ENCODE measurements at places on chromosomes 2 and 18.

DNA sequence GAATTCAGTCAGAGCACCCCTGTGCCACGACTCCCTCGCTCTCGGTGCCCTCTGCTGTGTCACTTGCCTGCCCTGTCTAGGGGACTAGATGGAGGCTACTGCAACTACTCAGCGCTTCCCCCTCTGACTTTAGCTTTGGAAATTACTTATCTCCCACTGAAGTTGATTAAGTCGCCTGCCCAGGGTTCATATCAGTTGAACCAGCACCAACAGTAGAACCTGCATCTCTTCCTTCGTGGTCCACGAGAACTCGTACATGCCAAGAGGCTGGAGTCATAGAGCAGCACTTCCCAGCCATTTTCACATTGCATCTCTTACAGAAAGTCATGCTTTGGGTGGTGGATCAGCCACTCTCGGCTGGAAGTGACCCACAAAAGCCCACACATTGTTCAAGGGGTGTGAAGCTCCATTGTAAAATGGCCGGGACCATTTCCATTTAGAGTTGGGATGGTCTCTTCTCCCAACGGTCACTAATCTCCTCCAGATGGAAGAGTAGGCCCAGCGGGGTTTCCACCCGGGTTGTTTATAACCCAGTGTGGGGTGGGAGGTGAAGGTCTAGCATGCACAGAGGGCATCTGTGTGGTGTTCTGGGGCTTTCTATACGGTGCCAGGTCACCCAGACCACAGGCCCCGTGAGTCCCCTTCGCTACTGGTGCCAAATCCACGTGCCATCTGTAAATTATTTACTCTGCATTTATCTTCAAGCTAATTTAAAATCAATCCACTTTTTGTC, 38.0 kb downstream of the STEAP3 start:
- no peak for DNase-seq

- no peak for DNase-seq
Measured at GRCh38 chr2:175889701-175890302, 112.3 kb downstream of the LNPK start.

- DNase-seq, result no peak
Measured at GRCh38 chr2:227960317-227960716, 88.9 kb downstream of the DAW1 start.

- DNase-seq, result peak; percentile 56
Measured at GRCh38 chr2:38076710-38077430, 919 bp upstream of the CYP1B1 start.

DNA sequence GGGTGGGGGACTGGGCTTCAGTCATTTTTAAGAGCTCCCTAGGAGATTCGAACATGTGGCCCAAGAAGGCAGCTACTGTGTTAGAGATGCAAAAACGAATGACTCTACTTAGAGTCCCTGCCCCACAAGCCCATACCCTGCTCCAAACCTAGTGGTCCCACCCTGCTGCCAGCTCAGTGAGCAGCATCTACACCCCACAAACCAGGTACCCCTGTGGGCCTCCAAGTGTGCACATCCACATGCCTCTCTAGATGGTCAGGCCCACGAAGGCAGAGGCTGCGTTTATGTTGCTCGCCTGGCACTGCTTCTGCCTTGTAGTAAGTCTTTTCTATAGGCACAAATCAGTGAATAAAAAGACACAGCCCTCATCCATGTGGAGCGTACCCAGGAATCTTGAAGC, 112.6 kb downstream of the PDCL3 start:
- DNase-seq, result no peak

DNA sequence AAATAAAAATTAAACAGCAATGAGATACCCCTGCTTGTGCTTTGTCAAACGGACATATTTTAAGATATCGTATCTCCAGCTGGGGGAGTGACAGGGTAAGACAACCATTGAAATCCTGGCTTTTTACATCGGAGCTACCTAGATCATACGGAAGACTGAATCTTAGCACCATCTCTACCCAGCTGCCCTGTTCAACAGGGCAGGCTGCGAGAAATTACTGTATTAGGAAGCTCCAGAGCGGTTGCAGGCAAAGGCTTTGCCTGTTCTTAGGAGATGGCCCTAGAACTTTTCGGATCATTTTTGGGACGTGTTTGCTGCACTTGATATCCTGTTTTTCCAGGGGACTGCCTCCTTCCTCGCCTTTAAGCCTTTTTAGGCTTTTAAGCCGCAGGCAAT, 2.0 kb upstream of the PRKCE start:
- DNase-seq, result no peak

DNA sequence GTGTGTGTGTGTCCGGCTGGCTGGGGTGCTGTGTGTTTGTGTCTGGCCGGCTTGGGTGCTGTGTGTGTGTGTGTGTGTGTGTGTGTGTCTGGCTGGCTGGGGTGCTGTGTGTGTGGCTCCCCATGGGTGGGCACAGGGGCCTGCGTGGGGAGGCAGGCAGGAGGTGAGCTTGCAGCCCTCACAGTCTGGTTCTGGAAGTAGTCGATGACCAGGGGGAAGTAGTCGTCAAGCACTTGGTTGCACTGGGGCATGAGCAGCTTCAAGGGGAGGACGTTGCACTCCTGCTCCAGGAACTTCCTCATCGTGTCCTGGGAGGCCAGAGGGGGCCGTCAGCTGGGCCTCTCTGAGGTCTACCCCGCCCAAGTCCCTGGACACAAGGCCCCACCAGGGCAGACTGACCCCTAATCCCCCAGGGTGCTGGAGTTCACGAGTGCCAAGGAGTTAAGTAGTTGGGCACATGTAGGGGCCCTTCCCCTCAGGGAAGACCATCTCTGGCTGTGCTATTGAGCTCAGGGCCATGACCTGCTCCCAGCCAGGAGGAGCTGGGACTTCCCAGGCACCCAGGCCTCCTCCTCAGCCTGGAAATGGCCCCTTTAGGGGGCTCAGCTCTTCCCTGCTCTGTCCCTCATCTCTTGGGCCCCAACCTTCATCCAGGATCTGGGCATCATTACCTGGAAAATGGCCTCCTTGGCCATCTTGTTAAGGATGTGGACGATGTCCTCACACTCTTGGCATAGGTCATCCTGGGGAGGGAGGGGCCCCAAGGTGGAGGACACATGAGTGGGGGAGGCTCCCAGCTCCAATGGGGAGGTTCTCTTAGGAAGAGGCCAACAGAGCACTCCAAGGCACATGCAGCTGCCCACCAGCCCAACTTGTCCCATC, 1.3 kb downstream of the SFTPB start:
- DNase-seq, result no peak

DNA sequence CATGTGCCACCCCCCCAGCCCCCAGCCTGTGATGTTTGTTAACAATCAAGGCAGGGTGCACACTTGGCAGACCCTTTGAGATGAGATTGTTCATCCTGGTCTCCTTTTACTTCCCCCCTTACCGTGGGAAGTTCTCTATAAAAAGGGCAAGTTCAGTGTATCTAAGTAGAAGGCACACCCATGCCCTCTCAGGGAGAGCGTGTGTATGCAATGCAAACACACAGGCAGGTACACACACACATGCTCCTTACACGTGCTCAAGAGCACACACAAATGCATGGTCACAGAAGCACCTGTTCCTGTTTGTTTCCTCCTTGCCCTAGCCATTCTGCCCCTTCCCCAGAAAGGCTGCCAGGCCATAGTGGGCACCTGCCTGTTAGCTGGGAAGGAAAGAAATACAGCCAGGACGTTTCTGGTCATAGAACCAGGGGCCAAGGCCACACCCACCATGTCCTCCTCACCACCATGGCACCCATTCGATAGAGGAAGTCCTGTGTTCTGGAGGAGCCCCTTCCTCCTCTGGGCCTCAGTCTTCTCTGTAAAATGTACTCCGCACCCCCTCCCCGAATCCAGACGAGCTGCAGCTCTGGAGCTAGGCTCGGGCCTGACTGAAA, 3.1 kb downstream of the ATOH8 start:
- DNase-seq, result no peak

- no peak for DNase-seq
Measured at GRCh38 chr18:12255626-12256026, 1.5 kb downstream of the CIDEA start.

GRCh38 chr2:10519394-10519740, 71.2 kb upstream of the ODC1 start:
- no peak for DNase-seq

DNA sequence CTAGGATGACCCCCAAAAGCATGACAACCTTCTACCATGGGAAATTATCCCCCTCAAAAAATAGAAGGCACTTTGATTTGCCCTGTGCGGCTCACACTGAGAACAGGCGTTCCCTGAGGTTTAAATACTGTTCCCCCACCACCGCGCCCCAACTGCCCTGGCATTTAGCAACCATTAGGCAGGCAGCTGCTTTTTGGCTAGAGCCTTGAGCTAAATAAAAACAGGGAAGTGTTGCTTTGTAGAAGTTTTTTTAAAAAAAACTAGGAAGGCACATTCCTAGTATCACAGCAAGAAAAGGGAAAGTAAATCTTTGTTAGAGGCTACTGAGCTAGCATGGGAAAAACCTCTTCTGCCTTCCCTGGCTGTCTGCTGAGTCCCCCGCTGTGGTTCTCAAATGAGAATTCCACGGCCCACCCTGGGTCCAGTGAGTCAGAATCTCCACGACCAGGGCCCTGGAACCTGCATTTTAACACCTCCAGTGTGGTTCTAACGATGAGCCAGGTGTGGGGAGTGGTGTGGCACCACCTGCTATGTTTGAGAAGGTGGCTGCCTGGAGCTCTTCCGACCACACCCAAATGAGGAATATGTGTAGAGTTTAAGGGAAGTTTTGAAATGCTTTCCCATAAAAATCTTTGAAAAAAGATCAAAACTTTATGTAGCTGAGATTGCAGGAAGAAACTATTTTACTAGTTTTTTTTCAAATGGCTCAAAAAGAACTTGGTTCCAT, 66.4 kb downstream of the VIT start:
- no peak for DNase-seq

GRCh38 chr2:67528320-67528719, 131.2 kb downstream of the ETAA1 start:
- DNase-seq, result no peak

DNA sequence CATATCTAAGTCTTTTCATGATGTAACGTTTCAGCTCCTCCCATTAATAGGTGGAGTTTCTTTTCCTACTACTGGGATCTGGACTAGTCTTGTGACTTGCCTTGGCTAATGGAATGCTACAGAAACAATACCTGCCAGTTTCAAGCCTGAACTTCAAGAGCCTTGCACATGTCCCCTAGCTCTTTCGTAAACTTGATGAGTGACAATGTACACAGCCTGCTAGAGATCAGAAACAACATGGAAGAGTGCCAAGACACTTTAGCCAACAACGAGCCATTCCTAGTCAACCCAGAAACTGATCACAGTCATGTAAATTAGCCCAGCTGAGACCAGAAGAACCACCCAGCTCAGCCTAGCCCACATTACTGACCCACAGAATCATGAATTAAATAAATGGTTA, 24.8 kb upstream of the STK39 start:
- DNase-seq, result no peak

GRCh38 chr2:230903231-230904150, 21.6 kb downstream of the GPR55 start:
- no peak for DNase-seq

- DNase-seq, result no peak
Measured at GRCh38 chr2:366706-367105, 78.8 kb upstream of the ALKAL2 start.

GRCh38 chr2:188410504-188411235, 119.0 kb downstream of the GULP1 start:
- DNase-seq, result no peak

GRCh38 chr2:155368934-155369333, 670.4 kb downstream of the KCNJ3 start:
- DNase-seq, result no peak

- no peak for DNase-seq
Measured at GRCh38 chr2:3956406-3956805, 253.0 kb downstream of the DCDC2C start.

DNA sequence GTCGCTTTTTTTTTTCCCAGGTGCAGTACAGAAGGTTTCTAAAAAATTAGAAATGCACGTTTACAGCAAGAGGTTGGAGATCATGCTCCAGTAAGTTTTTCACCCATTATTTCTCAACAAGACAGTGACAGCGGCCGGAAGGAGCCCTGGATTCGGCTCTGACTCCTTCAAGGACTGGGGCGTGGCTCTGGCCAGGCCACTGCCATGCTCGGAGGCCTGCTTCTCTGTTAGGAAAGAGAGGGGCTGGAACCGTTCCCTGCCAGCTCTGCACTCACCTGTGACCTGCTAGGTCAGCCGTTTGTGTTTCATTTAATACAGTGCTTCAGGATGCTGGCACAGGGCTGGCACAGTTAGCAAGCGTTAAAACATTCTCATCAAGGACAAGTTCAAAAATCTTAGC, 6.7 kb upstream of the IAH1 start:
- no peak for DNase-seq

- DNase-seq, result no peak
Measured at GRCh38 chr18:318791-319291, 51.0 kb upstream of the THOC1 start.

GRCh38 chr2:238696786-238697185, 151.1 kb upstream of the TWIST2 start:
- DNase-seq, result no peak

DNA sequence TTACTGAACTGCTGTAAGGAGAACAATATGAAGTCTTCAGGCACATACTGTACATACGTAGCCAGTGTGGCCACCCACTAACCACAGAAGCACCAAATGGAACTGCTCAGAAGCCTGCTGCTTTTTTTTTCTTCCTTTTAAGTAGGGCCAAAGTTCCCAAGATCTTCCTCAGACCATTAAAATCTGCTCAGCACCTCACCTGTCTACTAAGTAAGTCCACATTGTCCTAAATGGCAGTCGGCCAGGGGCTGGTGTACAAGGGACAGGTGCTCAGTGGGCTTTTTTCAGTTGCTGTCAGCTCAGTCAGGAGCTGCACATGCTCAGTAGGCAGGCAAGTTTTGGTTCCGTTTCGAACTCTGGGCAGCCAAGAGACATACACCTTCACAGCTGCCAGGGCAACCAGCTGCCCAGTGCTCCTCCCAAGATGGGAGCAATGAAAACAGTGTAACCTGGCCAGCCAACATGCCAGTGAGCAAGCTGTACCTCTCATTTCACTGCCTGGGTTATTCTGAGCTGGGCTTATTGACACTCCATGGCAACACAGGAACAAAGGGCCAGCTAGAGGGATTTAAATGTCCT, 86.1 kb downstream of the ACVR1 start:
- no peak for DNase-seq

DNA sequence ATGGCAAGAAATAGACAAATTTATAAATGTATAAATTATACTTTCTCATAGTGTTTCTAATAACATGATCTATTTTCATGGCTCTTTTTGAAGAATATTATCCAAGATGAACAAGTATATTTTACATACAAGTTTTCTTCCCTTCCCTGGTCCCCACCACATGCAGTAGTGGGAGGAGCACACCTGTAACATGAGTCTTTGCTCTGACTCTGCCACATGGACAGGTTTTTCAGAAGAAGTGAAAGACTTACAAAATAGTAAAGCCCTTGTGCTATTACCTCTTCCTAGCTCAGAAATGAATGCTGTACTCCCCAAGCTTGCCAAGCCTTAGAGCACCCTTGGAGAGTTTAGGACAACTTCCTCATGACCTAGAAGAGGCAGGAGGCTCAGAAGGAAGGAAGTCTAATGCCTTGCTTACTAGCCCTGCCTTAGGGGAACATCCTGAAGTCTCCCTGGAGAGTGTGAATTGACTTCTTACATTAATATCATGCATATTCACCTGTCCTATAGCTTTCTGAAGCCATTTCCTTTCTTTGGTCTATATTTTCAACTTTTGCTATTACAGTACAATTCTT, 18.4 kb downstream of the MXD1 start:
- no peak for DNase-seq

GRCh38 chr18:51013259-51013658, 16.8 kb upstream of the SMAD4 start:
- no peak for DNase-seq
